ENCODE measurements at places on chromosomes 2 and 18. TPM values are rescaled to one million over a fixed set of nuclear protein-coding genes. Genes with fewer than 3 reads are reported as not detected.

Gene LOXL3
- 0.34 TPM for total RNA-seq

Gene CRYGD
- total RNA-seq: not detected

Gene VWC2L
- 0.07 TPM for total RNA-seq

Gene CD207
- total RNA-seq: not detected

Gene TRABD2A
- total RNA-seq: 1.4 TPM

Gene CIB4
- not detected for total RNA-seq

Gene GNLY
- not detected for total RNA-seq

Gene GMCL1
- total RNA-seq: 14.3 TPM

Gene BOLL
- total RNA-seq: not detected

Gene POMC
- total RNA-seq: 0.07 TPM

Gene RUFY4
- total RNA-seq: not detected

Gene UNC80
- total RNA-seq: 0.21 TPM

Gene POTEJ
- total RNA-seq: not detected

Gene DSG1
- total RNA-seq: 4.4 TPM

Gene SOX11
- under 0.01 TPM for total RNA-seq

Gene IL36G
- total RNA-seq: 2.6 TPM

Gene STARD6
- not detected for total RNA-seq

Gene TBR1
- total RNA-seq: not detected
